ENCODE measurements at places on chromosomes 2 and 18.

DNA sequence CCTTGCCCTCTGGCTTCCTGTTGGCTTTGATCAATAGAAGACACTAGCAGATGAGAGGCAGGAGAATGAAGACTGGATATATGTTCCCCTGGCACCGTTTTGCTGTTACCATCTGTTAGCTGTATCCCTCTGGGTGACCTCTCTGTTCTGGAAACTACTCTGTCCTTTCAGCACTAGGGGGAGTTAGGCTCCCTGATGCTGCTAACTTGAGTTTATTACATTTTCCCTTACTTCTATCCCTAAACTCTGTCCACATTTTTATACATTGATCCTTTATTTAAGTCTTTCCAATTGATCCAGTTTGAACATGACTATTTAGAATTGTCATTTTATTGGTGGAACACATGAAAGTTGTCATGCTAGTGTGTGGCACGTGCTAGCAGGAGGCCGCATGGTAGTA lies 1014.3 kb upstream of the CDH2 start:
- DNase-seq = peak; percentile 28

DNA sequence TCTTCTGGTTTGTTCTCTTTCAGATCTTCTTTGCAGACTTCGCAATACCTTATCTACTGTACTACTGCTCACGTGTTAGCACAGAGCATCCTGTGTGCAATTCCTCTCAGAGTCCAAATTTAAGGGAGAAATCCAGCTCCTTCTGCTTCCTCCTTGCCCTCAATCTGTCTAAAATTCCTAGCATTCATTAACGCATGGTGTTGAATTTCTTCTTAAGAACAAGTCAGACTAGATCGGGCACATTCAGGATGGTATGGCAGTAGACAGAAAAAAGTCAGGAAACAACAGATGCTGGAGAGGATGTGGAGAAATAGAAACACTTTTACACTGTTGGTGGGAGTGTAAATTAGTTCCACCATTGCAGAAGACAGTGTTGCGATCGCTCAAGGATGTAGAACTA lies 206.1 kb upstream of the CDH7 start:
- DNase-seq = no peak

DNA sequence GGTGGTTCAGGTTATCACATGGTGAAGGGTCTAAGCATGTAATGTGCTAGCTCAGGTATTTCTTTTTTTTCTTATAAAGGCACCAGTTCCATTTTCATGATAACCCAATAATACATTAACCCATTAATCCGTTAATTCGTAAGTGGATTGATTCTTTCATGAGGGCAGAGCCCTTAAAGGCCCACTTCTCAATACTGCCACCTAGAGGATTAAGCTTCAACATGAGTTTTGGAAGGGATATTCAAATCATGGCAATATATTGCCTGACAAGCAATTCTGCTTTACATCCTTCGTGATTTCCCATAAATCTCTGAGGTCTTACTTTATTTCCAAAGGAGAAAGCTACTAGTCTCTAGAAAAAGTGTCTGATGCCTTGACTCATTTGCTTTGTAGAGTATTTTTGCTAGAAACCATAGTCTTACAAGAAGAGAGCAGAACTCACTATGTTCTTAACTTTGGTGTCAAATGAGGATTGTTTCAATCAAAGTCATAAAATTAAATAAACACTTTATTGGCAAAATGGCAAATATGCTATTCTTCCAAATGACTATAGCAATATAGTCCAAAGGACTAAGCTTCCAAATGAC lies 271.3 kb downstream of the KCNS3 start:
- peak; percentile 52 for DNase-seq

DNA sequence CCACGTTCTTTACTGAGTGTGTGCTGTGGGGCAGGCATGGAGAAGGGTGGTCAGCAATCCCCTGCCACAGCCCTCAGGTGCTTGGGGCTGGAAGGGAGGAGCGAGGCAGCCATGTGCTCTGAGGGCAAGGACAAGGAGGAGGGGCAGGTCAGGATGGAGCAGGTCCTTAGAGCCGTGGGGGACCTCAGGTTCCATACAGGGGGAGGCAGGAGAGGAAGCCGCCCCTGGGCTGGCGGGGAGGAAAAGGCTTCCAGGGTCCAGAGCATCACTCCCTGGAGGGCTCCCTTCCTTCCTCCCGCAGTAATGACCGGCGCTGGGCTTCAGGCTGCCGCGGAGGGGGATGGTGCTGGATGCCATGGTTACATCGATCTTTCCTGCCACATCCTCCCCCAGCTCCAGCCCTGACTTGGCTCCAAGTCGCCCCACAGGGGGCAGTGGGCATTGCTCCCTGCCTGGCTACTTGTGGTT lies 6.6 kb downstream of the GAREM2 start:
- DNase-seq = no peak

- peak; percentile 18 for DNase-seq
Observed at GRCh38 chr2:8805278-8806210, 31.9 kb downstream of the KIDINS220 start.

DNA sequence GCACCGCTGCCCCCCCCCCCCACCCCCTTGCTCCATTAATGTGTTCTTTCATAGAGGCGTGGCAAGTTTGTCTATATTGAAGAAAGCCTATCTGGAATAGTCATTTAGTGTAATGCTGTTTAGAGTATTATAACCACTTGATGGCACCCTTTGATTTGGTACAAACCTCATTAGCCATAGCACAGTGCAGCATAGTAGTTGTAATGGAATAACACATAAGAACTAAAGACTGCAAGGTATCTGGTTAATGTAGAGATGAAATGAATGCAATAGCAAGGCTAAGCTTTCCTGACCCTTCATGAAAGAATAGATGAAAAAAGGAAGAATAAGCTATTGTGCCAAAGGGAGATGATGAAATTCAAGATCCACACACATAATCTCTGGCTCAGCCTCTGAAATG lies 81.9 kb downstream of the EHBP1 start:
- DNase-seq = peak; percentile 39

DNA sequence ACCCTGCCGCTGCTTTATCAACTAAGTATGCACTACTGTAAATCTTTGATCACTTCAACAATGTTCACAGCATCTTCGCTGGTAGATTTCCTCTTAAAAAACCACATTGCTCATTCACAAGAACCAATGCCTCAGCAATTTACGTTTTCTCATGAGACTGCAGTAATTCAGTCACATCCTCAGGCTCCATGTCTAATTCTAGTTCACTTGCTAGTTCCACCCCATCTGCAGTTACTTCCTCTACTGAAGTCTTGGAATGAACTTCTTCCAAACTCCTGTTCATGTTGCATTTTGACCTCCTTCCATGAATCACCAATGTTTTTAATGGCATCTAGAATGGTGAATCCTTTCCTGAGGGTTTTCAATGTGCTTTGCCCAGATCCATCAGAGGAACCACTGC lies 35.8 kb downstream of the PRELID3A start:
- DNase-seq = no peak

- DNase-seq = no peak
Observed at GRCh38 chr2:215743066-215743465, 270.3 kb downstream of the MREG start.

DNA sequence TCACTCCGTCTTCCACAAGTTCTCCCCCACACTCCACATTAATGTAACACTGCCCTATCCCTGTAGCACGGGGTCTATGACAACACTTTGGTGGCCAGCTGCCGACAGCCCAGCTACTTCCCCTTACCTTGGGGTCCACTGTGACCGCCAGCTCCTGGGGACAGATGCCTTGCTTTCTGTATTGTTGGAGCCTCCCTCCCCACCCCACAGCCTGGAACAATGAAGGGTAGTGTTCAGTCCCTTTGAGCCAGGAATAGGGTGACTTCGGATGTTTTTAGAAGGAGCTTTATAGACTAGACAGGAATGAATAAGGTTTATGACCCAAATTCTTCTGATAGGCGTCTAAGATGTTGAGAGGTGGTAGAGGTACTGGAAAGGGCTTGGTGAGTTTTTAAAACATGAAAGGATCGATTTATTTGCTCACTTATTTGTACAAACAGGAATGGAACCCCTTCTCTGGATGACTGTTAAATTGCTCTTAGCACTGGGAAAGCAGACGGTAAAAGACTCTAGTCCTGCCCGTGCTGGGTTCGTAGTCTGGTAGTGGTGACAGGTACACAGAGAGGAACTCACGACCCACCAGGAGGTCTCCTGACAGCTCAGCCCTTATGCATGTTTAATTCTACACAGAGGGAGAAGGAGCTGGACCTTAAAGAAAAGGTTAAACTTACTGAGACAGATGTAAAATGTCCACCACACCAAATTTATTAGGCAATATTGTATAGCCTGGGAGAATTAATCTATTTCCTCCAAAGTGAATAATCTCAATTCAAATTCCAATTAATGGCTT lies 90.9 kb downstream of the MYCN start:
- no peak for DNase-seq

GRCh38 chr18:3447068-3447894 lies 2.7 kb upstream of the TGIF1 start:
- DNase-seq = peak; percentile 72

DNA sequence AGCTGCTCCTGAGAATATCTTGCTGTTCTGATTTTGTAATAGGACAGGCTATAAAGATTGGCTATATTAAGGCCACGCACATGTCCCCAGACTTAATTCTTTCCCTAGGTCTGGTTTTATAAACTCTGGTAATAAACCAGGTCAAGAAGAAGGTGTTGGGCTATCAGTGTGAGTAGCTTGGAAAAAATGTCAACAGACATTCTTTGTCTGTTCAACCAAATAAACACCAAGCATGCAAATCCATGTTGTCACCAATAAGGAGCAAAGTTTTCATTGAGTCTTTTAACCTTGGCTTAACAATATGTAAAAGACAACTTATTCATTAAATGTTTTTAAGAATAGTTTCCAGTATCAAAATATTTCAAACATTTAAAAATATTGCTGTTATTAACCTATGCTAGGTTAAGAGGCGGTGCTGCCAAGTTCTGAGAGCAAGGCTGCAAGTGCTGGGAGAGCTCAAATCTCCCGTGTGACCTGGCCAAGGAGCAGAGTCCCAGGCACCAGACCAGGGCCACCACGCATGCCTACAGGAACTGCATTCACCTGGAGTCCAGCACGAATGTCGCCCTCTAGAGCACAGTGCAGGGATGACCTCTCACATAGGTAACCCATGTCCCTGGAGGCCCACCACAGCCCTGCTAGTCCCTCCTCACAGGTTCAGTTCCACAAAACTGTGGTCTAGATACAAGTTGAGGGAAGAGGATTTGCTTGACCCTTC lies 120.5 kb upstream of the POU3F3 start:
- DNase-seq = no peak

DNA sequence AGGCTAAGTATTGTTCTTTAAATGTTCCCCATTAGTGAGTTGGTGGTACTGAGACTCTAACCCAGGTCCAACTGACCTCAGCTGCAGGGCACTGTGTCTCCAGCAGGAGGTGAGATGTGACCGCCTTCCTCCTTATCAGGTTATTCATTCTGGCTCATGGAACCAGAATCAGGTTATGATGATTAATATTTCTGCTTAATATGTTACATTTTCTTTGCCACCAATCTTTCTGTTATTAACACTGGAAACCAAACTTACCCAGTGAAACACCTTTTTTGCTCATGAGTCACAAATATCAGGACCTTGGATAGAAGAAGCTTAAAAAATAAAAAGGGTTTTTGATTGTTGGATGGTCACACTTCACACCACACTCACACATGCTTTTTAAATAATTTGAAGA lies 85.4 kb downstream of the DPP4 start:
- DNase-seq = peak; percentile 16

DNA sequence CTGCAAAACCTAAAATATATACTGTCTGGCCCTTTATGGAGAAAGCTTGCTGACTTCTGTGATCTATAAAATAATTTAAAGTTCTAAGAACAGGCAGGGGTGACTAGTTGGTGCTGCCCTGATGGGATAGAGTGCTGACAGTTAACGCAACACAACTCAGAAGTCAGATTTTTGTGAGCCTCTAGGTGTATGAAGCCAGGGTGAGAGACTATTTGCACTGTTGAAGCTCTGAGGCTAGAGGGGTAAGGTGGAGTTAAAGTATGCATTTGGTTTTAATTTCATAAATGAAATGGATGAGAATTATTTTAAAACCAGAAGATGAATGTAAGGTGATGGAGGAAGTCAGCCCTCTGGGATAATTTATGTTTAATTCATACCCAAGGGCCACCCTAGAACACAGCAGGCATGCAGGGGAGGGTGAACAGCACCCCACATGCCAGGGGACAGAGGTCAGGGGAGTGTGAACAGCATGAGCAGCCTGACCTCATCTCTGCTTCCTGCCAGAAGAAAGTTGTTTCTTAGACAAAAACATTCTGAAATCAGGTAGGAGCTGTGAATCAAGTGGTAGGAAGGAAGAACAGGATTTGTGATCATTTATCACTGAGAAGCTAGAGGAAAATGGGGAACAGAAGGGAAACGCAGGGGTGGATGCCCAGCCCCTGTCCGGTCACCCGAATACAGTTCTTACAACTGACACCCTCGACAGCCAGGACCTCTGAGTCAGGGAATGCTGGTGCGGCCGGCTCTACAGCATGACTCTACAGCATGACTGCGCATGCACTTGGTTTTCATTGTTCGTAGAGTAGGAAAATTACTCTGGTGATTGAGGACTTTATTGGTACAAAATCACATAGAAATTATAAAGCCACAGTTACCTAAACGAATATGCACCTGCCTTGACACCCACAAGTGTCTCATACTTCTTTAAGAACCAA lies 93.1 kb downstream of the MBP start:
- DNase-seq = no peak

DNA sequence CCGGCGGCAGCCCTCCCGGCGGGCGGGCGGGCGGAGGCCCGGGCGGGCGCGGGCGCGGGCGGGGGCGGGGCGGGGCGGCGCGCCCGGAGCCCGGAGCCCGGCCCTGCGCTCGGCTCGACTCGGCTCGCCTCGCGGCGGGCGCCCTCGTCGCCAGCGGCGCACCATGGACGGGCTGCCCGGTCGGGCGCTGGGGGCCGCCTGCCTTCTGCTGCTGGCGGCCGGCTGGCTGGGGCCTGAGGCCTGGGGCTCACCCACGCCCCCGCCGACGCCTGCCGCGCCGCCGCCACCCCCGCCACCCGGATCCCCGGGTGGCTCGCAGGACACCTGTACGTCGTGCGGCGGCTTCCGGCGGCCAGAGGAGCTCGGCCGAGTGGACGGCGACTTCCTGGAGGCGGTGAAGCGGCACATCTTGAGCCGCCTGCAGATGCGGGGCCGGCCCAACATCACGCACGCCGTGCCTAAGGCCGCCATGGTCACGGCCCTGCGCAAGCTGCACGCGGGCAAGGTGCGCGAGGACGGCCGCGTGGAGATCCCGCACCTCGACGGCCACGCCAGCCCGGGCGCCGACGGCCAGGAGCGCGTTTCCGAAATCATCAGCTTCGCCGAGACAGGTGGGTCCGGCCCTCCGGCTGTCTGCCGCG lies at the start of gene INHBB:
Gene INHBB, plus strand, starts transcription at position 111 of the 641 bp plus-strand sequence. Its CDS starts 53 bp downstream, at position 164.
- no peak for DNase-seq

GRCh38 chr2:223908304-223908998 lies 36.7 kb downstream of the WDFY1 start:
- no peak for DNase-seq

DNA sequence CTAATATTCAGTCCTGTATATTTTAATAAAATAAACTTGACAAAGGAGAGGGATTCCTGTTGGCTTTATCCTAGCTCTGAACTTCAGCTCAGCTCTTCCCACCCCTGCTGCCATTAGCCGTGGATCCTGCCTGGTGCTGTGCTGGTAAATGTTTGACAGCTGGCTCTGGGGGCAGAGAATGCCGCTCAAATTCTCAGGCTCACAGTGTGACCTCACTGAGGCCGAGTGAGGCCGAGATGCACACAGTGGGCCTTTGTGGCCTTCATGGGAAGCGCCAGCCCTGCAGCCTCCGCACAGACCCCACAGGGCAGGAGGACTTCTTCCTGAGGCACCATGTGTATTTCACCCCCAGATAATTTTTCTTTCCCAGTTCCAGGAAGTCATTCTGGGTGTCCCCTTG lies 16.5 kb upstream of the FAHD2A start:
- DNase-seq = no peak

- DNase-seq = no peak
Observed at GRCh38 chr2:230812033-230812432, 52.7 kb upstream of the ITM2C start.

- no peak for DNase-seq
Observed at GRCh38 chr2:40487602-40488001, 35.7 kb upstream of the SLC8A1 start.

Data from fibroblast of skin of right quadriceps (primary cell).